Smooth muscle cell of the pulmonary artery (primary cell): ENCODE measurements at places on chromosomes 4 and X. TPM values are rescaled to one million over a fixed set of nuclear protein-coding genes. Genes with fewer than 3 reads are reported as not detected.

The CXorf49 gene
- total RNA-seq = not detected in 2 replicates

The TMSB15C gene
- 1.3 and 1.7 TPM in 2 replicates for total RNA-seq

The MAGEB2 gene
- not detected in 2 replicates for total RNA-seq

The GSPT2 gene
- total RNA-seq = 4.8 and 7.0 TPM in 2 replicates

The BST1 gene
- 21.0 and 55.3 TPM in 2 replicates for total RNA-seq

The SPINK2 gene
- total RNA-seq = not detected in 2 replicates

The IRAK1 gene
- total RNA-seq = 60.3 and 110 TPM in 2 replicates

The MAML3 gene
- 1.7 and 3.0 TPM in 2 replicates for total RNA-seq

The ZMAT1 gene
- 0.98 and 1.1 TPM in 2 replicates for total RNA-seq

The DCAF12L2 gene
- total RNA-seq = 0.07 and 0.13 TPM in 2 replicates

The ZNF157 gene
- total RNA-seq = 0.03 and 0.26 TPM in 2 replicates

The TMEM35A gene
- total RNA-seq = 5.5 and 7.2 TPM in 2 replicates

The COL25A1 gene
- 0.33 and 0.91 TPM in 2 replicates for total RNA-seq

The CFAP299 gene
- 2.9 and 3.5 TPM in 2 replicates for total RNA-seq

The SAP30 gene
- total RNA-seq = 25.5 and 28.2 TPM in 2 replicates

The AKAP4 gene
- total RNA-seq = not detected in 2 replicates

The RRH gene
- total RNA-seq = not detected in 2 replicates

The SMPX gene
- total RNA-seq = not detected in 2 replicates

The HTR2C gene
- not detected in 2 replicates for total RNA-seq

The ABHD18 gene
- 5.6 and 6.7 TPM in 2 replicates for total RNA-seq

The SLC9A7 gene
- total RNA-seq = 55.5 and 119 TPM in 2 replicates

The PGAM4 gene
- not detected in 2 replicates for total RNA-seq

The YIPF7 gene
- 0.13 TPM in 1 of 2 replicates, not detected in the other for total RNA-seq

The ZCCHC13 gene
- total RNA-seq = not detected in 2 replicates

The RAB33B gene
- total RNA-seq = 14.9 and 16.4 TPM in 2 replicates

The CXCL10 gene
- total RNA-seq = not detected in 2 replicates

The EDA gene
- total RNA-seq = 0.30 and 1.8 TPM in 2 replicates

The F8A3 gene
- total RNA-seq = 1.5 and 1.7 TPM in 2 replicates

The SSX4 gene
- not detected in 2 replicates for total RNA-seq

The NUDT9 gene
- total RNA-seq = 12.7 and 14.7 TPM in 2 replicates

The TMPRSS11A gene
- not detected in 2 replicates for total RNA-seq

The TLL1 gene
- 0.10 and 1.6 TPM in 2 replicates for total RNA-seq

The SAGE1 gene
- total RNA-seq = not detected in 2 replicates

The PAPSS1 gene
- total RNA-seq = 61.1 and 94.0 TPM in 2 replicates

The PLAC1 gene
- total RNA-seq = not detected in 2 replicates

The CT55 gene
- total RNA-seq = not detected in 2 replicates

The TCEAL7 gene
- 19.9 and 31.7 TPM in 2 replicates for total RNA-seq

The GPRIN3 gene
- total RNA-seq = 0.03 and 0.65 TPM in 2 replicates

The DGAT2L6 gene
- total RNA-seq = not detected in 2 replicates

The ITM2A gene
- 0.72 TPM in 1 of 2 replicates, not detected in the other for total RNA-seq
